Right lung (tissue), 10 donors: ENCODE measurements at places on chromosomes 1 and 21.

- DNase-seq: no peak
These were observed 50.7 kb downstream of the HLCS start for GRCh38 chr21:36915696-36916245.

- no peak for DNase-seq
These were observed 48.1 kb upstream of the BACE2 start for GRCh38 chr21:41119901-41120300.

DNA sequence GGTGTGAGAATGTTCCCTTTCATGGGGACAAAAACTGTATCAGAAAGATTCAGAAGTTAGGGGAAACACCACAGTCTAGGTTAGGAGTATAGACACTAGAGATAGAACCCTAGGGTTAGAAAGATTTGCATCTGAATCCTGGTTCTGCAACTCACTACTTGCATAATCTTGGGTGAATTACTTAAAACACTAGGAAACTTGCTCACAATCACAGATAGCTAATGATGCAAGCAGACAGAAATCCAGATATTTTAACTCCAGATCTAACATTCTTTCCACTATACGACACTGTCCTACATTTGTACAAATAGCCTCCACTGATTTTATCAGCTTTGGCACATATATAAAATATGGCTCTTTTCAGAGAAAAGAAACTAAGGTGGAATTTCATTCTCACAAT lies 30.8 kb upstream of the GLIS1 start:
- no peak for DNase-seq

DNA sequence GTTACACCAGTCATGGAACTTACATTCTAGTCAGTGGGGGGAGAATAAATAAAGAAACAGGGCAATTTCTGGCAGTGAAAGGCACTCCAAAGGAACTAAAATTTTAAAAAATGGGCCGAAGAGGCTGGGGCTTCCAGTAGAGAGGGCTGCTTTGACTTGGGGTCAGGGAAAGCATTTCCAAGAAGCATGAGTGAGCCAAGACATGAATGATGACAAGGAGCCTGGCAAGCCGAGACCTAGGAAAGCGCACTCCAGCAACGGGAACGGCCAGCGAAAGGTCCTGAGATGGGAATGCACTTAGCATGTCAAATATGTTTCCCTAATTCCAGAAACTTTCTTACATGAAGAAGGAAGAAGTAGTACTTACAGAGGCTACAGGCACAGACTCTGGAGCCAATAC lies 95.4 kb upstream of the NGF start:
- DNase-seq: no peak

GRCh38 chr1:64877151-64877550 lies 89.2 kb downstream of the JAK1 start:
- no peak for DNase-seq

- DNase-seq: no peak
These were observed 3.7 kb upstream of the PEX11B start for GRCh38 chr1:145922266-145922665.

GRCh38 chr1:32681509-32681908 lies 21.1 kb downstream of the SYNC start:
- DNase-seq: no peak

DNA sequence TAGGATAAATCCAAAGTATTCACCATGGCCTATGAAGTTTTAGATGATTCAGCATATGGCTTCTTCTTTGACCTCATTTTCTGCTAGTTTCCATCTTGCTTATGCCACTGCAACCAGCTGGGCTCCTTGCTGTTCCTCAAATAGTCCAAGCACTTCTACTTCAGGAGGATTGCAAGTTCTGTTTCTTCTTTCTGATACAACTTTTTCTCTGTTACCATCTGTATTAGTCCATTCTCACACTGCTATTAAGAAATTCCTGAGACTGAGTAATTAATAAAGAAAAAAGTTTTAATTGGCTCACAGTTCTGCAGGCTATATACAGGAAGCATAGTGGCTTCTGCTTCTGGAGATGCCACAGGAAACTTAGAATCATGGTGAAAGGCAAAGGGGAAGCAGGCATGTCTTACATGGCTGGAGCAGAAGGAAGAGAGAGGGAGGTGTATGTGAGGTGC lies 20.3 kb downstream of the PTGS2 start:
- no peak for DNase-seq

DNA sequence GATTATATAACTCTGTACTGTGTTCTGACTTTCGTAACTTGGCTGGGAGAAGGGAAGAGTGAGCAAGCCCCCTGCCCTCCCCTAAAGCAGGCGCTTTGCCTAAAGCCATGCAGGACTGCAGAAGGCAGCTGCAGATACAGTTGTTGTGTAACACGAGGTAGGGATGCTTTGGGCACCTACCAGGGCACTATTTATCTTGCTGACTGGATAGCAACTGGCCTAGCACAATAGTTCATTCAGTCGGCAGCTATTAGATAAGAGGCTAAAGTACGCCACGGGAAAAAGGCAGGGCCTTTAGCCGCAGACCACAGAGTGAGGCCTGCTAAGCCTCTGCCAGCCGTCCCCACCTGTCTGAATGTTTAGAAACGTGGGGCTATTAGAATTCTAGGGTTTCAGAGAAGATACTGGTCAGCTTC lies 80.9 kb downstream of the TTC3 start:
- no peak for DNase-seq
